ENCODE measurements at places on chromosomes 11 and 22.
A peak's percentile ranks its signal among the peaks of the same experiment; 100 is the strongest.

DNA sequence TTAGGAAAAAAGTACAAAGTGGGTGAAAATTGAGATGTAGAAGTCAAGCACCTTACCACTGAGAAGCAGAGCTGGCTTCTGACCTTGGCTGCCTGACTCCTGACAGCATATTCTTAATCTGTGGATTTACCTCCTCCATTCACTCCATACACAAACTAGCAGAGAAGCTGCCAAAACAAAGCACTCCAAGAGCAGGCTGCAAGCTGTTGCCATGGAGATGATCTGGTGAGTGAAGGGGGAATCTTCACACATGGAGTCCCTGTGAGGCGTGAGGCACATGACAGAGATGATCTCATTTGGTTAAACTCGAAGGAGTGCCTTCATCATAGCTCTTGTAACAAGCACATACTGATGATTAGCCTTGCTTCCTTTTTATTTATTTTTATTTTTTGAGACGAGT lies 16.1 kb downstream of the COMMD9 start:
- DNase-seq: no peak

DNA sequence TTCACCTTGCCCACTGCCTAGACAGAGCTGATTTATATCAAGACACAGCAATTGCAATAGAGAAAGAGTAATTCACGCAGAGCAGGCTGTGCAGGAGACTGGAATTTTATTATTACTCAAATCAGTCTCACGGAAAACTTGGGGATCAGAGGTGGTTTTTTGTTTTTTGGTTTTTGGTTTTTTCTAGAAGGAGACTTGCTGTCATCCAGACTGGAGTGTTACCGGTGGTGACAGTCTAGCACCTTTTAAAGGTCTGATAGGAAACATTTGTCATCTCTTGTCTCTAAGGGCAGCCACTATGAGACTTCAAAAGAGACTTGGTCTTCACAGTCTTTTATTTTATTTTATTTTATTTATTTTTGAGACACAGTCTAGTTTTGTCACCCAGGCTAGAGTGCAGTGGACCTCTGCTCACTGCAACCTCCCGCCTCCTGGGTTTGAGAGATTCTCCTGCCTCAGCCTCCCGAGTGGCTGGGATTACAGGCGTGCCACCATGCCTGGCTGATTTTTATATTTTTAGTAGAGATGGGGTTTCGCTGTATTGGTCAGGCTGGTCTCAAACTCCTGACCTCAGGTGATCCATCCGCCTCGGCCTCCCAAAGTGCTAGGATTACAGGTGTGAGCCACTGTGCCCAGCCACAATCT lies 19.1 kb downstream of the APOBEC3H start:
- no peak for DNase-seq

GRCh38 chr11:39678996-39679395 lies 1780.5 kb downstream of the LRRC4C start:
- no peak for DNase-seq

- no peak for DNase-seq
Observed at GRCh38 chr22:21726650-21727049, 8.9 kb downstream of the YPEL1 start.

GRCh38 chr11:10990160-10990559 lies 132.3 kb upstream of the ZBED5 start:
- no peak for DNase-seq

- DNase-seq: no peak
Observed at GRCh38 chr11:17314232-17314547, 37.4 kb upstream of the NCR3LG1 start.

DNA sequence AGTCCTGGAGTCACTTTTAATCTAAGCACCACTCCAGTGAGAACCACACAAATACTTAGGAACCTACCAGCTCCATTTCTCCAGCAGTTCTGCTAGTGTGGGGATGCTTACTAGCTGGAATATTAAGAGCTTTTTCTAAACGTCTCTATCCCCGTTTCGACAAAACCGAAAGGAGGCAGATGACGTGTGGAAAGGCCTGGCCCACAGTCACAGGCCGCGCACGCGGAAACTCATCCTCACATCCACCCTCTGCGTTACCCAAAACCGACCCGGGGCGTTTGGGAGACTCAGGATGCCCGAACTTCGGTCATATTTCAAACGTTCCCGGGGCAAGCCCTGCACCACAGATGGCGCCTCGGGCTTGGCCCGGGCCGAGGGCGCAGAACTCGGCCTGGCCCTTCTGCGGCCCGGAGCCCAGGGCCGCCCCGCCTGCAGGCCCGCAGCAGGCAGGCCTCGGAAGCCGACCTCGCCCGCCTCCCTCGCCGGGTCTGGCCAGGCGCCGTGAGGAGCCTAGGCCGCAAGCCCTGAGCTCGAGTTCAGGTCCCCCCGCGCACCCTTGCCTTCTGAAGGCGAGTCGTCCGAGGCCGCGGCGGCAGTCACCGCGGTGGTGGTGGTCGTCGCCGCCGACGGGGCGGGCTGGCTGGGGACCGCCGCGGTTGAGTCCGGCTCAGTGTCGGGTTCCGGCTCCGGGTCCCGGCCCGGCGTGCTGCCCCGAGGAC lies 473 bp downstream of the FNBP4 start:
- DNase-seq: peak; percentile 85

DNA sequence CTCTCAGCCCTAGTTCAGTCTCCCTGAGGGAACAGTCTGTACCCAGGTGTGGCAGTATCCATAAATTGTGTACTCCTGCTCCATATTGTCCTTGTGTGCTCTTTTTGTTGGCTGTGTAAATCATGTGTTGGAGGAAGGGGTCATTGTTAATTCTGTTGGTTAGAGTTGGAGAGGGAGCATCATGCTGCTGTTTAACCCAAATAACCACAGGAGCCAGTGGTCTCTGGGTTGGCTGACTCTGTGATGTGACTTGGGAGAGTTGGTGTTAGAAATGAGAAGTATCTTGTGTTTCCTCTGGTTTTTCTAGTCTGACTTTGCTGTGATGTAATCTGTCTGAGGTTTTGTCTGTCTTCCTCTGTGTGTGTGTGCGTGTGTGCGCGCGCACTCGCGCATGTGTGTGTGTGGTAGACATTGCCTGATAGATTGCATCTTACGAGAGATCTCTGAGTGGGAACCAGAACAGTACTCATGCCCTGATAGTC lies 30.5 kb downstream of the CTNND1 start:
- DNase-seq: peak; percentile 91

DNA sequence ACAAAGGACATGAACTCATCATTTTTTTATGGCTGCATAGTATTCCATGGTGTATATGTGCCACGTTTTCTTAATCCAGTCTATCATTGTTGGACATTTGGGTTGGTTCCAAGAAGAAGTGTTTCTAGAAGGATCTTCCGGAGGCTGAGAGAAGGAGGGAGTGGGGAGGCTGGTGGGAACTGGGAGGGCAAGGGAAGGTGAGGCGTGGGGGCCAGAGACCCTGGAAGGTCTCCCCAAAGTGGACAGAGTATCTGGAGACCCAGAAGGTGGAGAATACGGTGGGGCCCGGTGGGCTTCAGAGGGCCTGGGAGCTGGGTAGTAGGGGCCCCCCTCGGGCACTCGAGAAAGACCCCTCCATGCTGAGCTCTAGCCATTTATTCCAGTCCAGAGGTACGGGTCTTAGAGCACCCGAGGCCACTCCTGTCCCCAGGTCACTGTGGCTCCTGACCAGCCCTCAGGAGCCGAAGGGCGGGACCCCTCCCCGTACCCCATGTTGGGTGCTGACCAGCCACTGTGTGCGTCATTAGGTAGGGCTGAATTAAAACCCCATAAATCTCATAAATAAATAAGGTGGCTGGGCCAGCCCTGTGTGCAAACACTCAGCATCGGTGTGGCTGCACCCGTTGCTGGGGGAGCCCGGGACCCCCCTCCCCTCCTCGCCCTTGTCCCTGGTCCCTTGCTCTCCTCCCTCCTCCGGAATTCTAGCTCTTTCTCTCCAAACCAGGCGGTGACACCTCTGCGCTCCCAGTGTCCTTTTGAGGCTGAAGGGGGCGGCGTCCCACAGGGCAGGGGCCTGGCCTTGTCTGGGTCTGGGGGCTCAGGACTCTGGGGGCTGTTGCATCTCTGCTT lies 38.8 kb upstream of the MUC5AC start:
- no peak for DNase-seq

DNA sequence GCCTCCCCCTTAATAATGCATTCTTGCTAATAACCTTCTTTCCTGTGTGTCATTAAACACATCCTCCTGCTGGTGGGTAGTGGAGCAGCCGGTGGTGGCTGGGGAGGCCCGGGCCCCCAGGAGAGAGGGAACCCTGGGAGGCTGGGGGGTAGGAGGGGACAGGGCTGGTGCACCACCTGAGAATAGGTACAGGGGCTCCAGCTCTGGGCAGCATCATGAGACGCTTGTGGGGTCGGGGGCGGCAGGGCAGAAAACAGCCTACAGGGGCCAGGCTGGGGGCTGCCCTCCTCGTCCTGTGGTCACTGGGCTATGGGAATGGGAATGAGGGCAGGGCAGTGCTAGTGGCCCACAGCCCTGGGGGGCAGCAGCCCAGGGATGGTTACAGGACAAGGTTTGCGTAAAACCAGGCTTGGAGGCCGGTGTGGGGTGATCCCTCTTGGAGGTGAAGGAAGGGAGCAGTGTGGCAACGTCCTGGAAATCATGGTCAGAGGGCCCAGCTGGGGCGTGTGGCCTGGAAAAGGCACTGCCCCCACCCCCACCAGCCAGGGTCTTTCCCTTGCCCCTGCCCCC lies 18.5 kb upstream of the CCDC188 start:
- no peak for DNase-seq

DNA sequence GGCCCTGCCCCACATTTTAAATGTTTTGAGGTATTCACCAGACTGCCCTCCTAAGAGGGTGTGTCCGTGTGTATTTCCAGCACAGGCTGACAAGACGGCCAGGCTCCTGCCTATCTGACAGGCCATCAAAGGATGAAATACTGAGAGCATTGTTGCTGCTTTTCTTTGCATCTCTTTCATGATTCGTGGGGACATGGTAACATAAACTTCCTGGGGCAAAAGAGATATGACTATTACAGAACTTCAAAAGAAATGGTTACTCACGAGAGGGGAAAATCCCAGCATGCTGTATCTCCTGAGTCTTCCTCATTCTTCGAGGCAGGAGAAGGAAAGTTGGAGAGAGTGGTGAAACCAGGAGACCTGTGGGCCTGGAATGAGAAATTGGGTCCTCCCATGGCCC lies 10.3 kb upstream of the BIK start:
- no peak for DNase-seq

GRCh38 chr11:11987503-11988022 lies 20.9 kb downstream of the DKK3 start:
- no peak for DNase-seq

DNA sequence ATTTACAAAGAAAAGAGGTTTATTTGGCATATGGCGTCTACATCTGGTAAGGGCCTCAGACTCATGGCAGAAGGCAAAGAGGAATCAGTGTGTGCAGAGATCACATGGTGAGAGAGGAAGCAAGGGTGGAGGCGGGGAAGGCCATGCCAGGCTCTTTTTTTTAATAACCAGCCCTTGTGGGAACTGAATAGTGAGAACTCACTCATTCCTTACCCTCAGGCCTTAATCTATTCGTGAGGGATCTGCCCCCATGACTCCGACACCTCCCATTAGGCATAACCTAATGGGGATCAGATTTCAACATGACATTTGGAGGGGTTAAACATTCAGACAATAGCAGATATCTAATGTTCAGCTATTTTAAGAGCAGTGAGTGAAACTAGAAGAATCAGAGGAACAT lies 55.7 kb downstream of the ATM start:
- DNase-seq: no peak

DNA sequence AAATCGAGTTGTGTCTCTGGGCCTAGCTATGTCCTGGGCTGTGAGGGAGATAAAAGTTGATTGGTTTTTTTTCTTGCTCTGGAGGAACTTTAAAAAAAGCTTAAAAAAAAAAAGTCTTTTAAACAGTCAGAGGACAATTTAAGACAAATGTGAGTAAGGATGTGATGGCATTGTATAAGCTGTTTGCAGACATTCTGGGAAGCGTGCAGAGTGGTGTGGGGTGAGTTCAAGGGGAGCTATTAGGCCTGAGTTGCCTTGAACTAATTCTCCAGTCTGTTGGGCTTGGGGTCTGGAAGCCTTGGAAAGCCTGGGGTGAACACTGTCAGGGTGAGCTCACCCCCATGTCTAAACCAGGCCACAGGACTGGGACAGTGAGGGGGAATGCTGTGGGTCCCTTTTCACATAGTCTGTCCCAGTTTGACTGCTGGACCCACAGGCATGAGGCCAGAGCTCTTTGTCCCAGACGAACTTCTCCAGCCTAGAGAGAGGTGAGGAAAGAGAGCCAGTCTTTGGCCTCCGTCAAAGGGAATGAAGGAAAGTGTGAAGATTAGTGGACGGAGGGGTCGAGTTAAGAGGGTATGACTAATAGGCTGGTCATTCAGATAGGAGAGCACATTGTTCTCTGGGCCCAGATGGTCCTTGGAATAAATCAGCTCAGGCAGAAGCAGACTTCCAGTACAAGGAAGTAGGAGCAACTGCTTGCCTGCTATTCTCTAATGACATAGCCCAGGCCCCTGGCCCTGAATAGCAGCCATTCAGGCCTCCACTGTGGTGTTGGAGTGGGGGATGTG lies 76.4 kb upstream of the NNMT start:
- no peak for DNase-seq
